Stimulated activated naive CD4-positive, alpha-beta T cell (primary cell): ENCODE measurements at places on chromosomes 6 and 20.

GRCh38 chr6:155399062-155399744, 56.4 kb downstream of the NOX3 start:
- no peak for DNase-seq

GRCh38 chr6:117233145-117233544, 32.2 kb upstream of the VGLL2 start:
- no peak for DNase-seq

GRCh38 chr6:12490904-12491571, 200.9 kb downstream of the EDN1 start:
- DNase-seq, result no peak

- no peak for DNase-seq
Observed at GRCh38 chr6:97563529-97563928, 280.5 kb upstream of the MMS22L start.

GRCh38 chr6:165010556-165011535, 298.6 kb downstream of the C6orf118 start:
- no peak for DNase-seq

DNA sequence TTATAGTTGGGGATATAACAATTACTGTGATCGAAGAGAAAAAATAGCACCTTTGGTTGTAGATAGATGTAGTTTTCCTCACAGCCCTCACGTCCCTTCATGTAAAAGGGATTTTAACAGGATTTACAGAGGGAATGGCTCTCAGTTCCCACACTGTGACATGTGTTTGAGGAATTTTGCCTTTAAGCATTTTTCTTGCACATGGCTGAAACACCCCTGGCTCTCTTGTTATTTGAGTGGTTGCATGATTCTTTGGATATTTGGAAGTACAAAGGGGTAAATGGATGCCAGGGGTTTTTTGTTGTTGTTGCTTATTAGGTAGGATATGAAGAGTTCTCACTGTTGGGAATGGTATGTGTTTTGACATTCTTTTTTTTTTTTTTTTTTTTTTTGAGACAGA, 48.2 kb downstream of the JAG1 start:
- DNase-seq, result no peak
